Tibial nerve (tissue), 4 donors: ENCODE measurements at places on chromosomes 4 and X.

GRCh38 chrX:119015407-119016237 is 41.2 kb downstream of the LONRF3 start:
- DNase-seq, result peak; percentile 11

DNA sequence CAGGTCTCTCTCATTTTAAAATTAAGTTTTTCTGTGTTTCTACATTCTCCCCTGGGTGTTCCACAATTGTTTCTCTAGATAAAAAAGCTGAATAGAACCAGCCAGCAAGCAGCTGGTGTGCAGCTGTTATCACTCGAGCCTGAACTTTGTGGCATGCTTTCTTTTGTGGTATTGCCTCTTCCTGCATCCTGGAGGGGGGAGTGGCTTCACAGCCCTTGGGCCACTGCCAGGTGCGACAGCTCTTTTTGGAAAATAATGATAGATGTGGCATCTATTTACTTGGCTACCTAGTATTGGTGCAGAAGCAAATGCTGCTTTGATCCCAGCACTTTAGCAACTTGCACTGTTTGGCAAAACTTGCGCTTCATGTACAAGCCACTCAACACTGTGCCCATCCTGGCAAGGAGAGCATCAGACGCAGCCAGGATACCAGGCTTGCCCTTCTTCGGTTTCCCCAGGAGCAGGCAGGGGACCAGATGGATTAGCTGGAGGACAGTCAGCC is 69.4 kb downstream of the HMGB2 start:
- DNase-seq, result no peak

GRCh38 chrX:9440116-9440844 is 24.6 kb upstream of the TBL1X start:
- DNase-seq, result no peak

DNA sequence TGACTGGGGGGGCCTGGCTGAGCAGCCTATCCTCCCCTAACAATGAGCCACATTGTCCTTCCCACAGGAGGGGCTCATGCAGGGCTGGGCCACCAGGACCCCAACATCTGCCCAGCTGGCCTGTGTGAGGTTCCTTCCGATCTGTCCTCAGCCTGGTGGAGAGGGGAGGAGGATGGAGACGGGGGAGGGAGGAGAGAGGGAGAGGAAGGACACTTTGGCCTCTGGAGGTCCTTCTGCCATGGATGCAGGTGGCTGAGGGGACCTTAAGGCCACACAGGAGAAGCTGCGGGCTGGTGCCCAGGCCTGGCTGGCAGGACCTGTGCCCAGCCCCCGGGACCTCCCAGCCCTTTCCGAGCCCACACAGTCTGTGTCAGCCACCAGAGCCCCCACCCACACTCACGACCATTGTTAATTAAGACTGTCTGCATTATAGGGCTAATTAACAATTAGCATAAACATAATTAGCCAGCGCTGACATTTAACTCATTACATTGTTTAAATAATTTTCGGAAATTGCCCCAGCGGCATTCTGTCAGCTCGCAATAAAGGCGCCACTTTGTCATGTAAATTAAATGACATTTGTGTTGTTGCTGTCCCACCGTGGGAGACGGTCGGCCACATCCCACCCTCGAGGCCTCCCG is 53.0 kb upstream of the NKX1-1 start:
- no peak for DNase-seq

DNA sequence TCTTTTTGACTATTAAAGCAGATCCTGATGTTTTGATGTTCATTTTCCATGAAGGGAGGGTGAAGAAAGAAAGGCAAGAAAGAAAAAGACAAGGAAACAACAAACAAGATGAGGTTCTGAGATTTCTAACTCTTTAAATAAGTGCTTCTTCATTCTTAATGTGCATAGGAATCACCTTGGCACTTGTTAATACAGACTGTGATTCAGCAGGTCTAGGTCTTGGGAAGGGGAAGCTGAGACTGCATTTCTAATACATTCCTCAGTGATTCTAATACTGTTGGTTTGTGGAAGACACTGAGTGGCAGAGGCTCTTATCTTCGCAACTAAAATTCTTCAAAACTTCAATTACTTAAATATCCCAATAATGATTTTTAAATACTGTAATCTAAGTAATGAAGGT is 95.2 kb upstream of the NAP1L5 start:
- no peak for DNase-seq

- DNase-seq, result no peak
These were observed 178.5 kb downstream of the CBR4 start for GRCh38 chr4:168831585-168831918.
